ENCODE measurements at places on chromosomes 3 and 15. TPM values are rescaled to one million over a fixed set of nuclear protein-coding genes. Genes with fewer than 3 reads are reported as not detected.

RTP3 gene
- polyA plus RNA-seq: not detected

AMOTL2 gene
- 10.5 TPM for polyA plus RNA-seq

FBXW12 gene
- polyA plus RNA-seq: not detected

ZNF80 gene
- 0.31 TPM for polyA plus RNA-seq

COLQ gene
- polyA plus RNA-seq: not detected

CXCR6 gene
- polyA plus RNA-seq: not detected

TMEM44 gene
- polyA plus RNA-seq: 0.77 TPM

CSPG5 gene
- 1.7 TPM for polyA plus RNA-seq

HTD2 gene
- polyA plus RNA-seq: 26.9 TPM

ECE2 gene
- polyA plus RNA-seq: 3.1 TPM

LRRC3B gene
- 14.7 TPM for polyA plus RNA-seq

PCSK6 gene
- polyA plus RNA-seq: 13.5 TPM

CHDH gene
- polyA plus RNA-seq: 0.75 TPM

ADAMTS9 gene
- polyA plus RNA-seq: not detected

ACTR8 gene
- polyA plus RNA-seq: 12.2 TPM

IGF2BP2 gene
- polyA plus RNA-seq: not detected

BLM gene
- 24.4 TPM for polyA plus RNA-seq

CYB561D2 gene
- polyA plus RNA-seq: 22.2 TPM

CD86 gene
- not detected for polyA plus RNA-seq

IGSF10 gene
- not detected for polyA plus RNA-seq

GOLGA6A gene
- polyA plus RNA-seq: not detected

IL5RA gene
- not detected for polyA plus RNA-seq
